ENCODE measurements at places on chromosomes 12 and 14. TPM values are rescaled to one million over a fixed set of nuclear protein-coding genes. Genes with fewer than 3 reads are reported as not detected.

SERPINA5 gene
- 0.38 TPM for total RNA-seq

SCFD1 gene
- 51.7 TPM for total RNA-seq

MGAT4C gene
- total RNA-seq, result not detected

COL2A1 gene
- not detected for total RNA-seq

LHX5 gene
- total RNA-seq, result not detected

OLR1 gene
- total RNA-seq, result 2.7 TPM

TMEM132C gene
- 0.13 TPM for total RNA-seq

FIGNL2 gene
- total RNA-seq, result 0.18 TPM

YBX3 gene
- 484 TPM for total RNA-seq

BMP4 gene
- 2.8 TPM for total RNA-seq

GRIN2B gene
- 0.13 TPM for total RNA-seq

- no peak for DNase-seq
These were observed 323.4 kb downstream of the VRK1 start for GRCh38 chr14:97120611-97121031.

DNA sequence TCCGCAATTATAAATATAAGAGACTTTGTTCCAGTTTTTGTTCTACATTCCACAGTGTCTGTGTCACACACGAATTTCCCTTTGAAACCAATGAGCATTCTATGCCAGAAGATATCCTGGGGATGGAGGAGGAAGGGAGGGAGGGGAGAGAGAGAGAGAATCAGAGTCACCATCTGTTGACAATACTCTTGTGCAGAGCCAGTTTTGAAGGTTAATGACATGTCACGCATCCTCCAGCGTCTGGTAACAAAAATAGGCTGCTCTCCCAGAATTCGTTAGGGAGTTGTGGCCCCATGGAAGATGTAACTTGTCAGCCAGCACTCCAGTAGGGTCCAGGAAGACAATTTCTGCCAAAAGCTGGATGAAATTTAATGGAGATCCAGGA is 213.5 kb upstream of the KRR1 start:
- no peak for DNase-seq

DNA sequence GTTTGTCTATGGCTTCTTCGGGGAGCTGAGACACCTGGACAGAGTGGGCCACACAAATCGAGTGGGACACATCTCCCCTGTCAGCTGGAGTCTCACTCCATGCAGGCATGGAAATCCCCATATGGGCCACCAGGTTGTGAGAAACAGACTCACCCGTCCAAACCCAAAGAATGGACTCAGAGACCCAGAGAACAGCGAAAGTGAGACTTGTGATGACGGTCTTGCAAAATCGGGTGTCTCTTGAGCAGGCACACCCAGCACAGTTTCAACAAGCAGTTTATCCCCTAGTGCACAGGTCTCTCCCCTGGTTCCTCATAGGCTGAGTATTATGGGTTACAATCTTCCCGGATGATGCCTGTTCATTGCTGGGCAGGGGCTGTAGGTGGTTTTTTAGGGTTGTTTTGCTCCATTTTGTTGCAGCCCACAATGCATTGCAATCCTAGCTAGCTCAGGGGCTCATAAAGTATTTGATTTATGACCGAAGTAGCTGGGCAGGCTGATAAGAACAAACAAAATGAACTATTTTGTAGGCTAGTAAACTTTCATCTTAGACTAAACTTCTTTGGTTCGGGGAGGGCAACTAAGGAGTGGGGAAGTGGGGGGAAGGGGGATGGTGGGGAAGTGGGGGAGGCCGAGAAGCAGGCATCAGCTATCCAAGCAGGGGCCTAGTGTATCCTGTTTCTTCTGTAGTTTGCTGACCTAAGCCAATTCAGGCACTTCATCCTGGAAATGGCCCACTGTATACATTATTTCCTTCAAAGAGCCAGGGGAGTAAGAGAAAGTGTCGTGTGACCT is 45.3 kb downstream of the IQSEC3 start:
- no peak for DNase-seq

GRCh38 chr12:80162177-80162576 is 62.8 kb downstream of the OTOGL start:
- DNase-seq, result no peak

GRCh38 chr12:114226241-114226928 is 179.6 kb downstream of the TBX5 start:
- no peak for DNase-seq

GRCh38 chr12:105982022-105982421 is 156.7 kb downstream of the NUAK1 start:
- DNase-seq, result no peak

GRCh38 chr12:93237235-93237915 is 140.3 kb upstream of the NUDT4 start:
- DNase-seq, result no peak

GRCh38 chr14:100727873-100728240 is 1.2 kb downstream of the DLK1 start:
- no peak for DNase-seq

GRCh38 chr14:83297361-83297760 is 1763.7 kb upstream of the SEL1L start:
- DNase-seq, result no peak

DNA sequence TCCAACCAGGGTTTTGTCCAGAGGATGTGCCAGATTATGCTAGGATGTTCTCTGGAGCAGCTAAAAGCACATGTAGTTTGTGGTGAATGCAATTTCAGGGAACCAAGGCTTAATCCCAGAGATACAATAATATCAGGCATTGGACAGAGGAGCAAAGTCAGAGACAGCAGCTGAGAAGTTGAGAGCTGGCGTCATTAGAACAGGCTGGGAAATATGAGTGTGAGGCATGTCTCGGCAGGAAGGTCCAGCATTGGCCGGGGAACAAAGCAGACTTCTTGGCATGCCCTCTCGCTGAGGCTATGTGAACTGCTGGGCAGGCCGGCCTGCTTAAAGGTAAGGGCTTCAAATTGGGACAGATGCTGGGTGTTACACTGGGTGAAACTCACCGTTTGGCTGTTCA is 125.4 kb downstream of the CAND1 start:
- DNase-seq, result no peak

- DNase-seq, result no peak
These were observed 54.5 kb upstream of the VASH1 start for GRCh38 chr14:76706811-76707210.

- DNase-seq, result no peak
These were observed 6.1 kb upstream of the KRT72 start for GRCh38 chr12:52607314-52607713.

GRCh38 chr12:51218607-51219161 is 822 bp upstream of the POU6F1 start:
- DNase-seq, result no peak

DNA sequence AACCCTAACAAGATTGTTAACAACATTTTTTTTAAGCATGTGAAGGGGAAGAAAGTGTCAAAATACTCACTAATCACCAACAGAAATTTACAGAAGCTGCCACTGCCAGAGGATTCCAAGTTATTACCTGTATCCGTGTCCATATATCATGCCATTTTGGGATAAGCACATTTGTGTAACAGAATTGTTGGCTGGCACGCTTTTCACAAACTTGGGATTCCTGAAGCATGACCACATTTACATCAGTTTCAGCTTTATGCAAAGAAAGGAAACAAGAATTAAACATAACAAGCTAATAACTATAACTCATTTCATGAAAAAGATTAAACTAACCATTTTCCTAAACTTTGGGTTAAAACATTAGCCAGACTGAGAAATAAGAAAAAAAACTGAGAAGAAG is 5.9 kb downstream of the NEMP1 start:
- DNase-seq, result no peak

DNA sequence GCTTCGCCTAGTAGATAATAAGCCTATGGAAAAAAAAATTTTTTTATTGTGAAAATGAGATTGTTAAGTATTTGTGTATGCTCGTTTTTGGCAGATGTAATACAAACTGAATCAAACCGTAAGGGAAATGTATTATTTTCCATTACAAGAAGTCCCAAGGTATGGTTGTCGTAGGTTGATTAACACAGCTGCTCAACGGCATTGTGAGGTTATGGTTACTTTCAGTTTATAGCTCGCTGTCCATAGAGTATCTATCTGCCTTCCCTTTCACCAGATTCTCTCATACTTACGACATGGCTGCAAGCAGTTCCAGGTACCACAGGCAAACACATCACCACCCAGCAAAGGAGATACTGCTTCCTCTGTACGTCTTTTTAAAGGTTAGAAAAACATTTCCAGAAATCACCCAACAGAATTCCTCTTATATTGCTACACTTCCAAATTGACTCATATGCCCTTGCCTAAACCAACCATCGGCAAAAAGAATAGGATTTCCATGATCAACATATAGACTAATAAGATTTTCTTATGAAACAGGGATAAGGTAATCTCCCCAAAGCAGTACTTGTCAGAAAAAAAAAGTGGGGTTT is 338.6 kb downstream of the SYT1 start:
- DNase-seq, result no peak

DNA sequence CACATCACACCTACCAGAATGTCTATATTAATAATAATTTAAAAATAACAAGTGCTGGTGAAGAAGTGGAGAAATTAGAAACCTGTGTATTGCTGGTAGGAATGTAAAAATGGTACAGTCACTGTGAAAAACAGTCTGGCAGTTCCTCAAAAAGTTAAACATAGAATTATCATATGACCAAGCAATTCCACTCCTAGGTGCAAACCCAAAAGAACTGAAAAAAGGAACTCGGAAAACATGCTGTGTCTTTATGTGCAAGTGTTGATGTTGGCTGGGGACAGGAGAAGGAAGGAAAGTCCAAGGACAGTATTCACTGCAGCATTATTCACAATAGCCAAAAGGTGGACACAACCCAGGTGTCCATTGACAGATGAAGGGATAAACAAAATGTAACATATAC is 146.5 kb downstream of the TTC7B start:
- no peak for DNase-seq

- no peak for DNase-seq
These were observed 23.1 kb upstream of the RERG start for GRCh38 chr12:15244341-15244740.

DNA sequence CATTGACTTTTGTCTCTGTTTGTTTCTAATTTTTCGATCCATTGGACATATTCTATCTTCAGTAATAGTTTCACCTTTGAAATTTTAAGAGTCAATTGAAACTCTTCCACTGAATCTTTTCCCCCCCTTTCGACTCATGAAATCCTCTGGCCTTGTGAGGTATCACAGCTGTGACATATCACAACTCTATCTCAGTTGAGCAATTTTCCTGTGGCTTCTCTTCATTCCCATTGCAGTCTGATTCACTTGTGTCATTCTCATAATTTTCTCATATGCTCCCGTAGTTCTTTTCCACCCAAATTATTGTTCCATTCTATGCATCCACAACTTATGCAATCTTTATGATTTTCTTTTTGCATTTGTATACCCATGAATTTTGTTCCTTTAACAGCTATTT is 261.6 kb downstream of the DACT1 start:
- no peak for DNase-seq
